ENCODE measurements at places on chromosomes 13 and 19. TPM values are rescaled to one million over a fixed set of nuclear protein-coding genes. Genes with fewer than 3 reads are reported as not detected.

CATSPERD gene
- total RNA-seq: 1.4 TPM

RNF17 gene
- total RNA-seq: 16.4 TPM

FGF22 gene
- 4.4 TPM for total RNA-seq

DCT gene
- total RNA-seq: 3.4 TPM

ZNF575 gene
- total RNA-seq: 2.0 TPM

LCP1 gene
- 58.1 TPM for total RNA-seq

CBARP gene
- 0.68 TPM for total RNA-seq

ZNF568 gene
- 9.2 TPM for total RNA-seq

ELANE gene
- total RNA-seq: not detected

NLRP7 gene
- not detected for total RNA-seq

HCST gene
- 4.9 TPM for total RNA-seq

B9D2 gene
- total RNA-seq: 10.7 TPM

FAM216B gene
- total RNA-seq: not detected

UHRF1 gene
- 3.8 TPM for total RNA-seq

BLOC1S3 gene
- total RNA-seq: 30.4 TPM

B3GNT8 gene
- total RNA-seq: 9.4 TPM

PSG6 gene
- not detected for total RNA-seq

ZNF835 gene
- 4.5 TPM for total RNA-seq

CGB8 gene
- not detected for total RNA-seq

PVR gene
- 35.6 TPM for total RNA-seq

CCL25 gene
- not detected for total RNA-seq

C13orf42 gene
- total RNA-seq: 0.57 TPM

KASH5 gene
- total RNA-seq: 13.1 TPM

ZNF816 gene
- total RNA-seq: 15.8 TPM

RXFP2 gene
- not detected for total RNA-seq

TJP3 gene
- total RNA-seq: 14.6 TPM

VSTM1 gene
- 1.6 TPM for total RNA-seq

ITGBL1 gene
- 0.09 TPM for total RNA-seq

CYP2A7 gene
- total RNA-seq: not detected

COMP gene
- 2.0 TPM for total RNA-seq

IL12RB1 gene
- total RNA-seq: 0.62 TPM

ALOX5AP gene
- 7.3 TPM for total RNA-seq

DACH1 gene
- total RNA-seq: 18.0 TPM

IZUMO2 gene
- total RNA-seq: not detected
